ENCODE measurements at places on chromosomes 5 and 9.

DNA sequence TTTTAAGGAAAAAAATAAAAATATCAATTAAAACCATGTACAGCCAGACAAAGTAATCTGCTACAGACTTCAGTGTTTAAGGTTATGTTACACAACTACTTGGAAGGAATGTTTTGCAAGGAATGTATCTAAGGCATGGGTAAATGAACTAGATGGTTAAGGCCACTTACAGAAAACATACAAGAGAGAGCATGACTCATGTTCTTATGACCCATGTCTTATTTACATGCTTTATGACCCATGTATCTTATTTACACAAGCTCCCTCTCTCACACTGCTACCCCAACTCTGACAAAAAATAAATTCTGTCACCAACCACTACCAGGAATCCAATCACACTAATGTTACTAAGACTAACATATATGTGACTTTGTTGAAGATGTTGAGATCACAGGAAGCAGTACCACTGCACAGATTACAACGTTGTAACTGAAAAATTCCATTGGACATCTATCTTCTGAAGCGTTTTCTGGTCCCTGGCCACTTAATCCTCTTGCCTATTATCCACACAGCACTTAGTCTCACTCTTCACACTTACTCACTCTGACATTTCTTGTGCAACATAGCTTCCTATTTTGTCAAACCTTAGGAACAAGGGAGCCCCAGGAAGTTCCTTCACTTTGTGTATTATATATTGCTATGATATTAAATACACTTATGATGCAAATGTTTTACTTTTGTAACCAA is 1630.1 kb upstream of the C9orf72 start:
- DNase-seq, result no peak

DNA sequence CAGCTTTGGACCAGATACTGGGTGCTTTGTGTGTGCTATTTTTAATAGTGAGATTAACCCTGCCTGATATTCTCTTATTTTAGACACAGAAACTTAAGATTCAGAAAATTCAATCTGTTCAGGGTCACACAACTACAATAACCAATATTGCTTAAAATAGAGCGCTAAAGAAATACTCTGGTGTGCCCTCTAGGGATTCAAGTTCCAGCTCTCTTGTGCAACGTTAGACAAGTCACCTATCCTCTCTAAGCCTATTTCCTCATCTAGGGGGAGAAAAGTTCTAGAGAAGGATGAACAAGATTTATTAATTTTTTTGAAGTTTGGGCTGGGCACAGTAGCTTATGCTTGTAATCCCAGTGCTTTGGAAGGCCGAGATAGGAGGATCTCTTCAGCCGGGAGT is 2.1 kb upstream of the SCAI start:
- DNase-seq, result no peak

DNA sequence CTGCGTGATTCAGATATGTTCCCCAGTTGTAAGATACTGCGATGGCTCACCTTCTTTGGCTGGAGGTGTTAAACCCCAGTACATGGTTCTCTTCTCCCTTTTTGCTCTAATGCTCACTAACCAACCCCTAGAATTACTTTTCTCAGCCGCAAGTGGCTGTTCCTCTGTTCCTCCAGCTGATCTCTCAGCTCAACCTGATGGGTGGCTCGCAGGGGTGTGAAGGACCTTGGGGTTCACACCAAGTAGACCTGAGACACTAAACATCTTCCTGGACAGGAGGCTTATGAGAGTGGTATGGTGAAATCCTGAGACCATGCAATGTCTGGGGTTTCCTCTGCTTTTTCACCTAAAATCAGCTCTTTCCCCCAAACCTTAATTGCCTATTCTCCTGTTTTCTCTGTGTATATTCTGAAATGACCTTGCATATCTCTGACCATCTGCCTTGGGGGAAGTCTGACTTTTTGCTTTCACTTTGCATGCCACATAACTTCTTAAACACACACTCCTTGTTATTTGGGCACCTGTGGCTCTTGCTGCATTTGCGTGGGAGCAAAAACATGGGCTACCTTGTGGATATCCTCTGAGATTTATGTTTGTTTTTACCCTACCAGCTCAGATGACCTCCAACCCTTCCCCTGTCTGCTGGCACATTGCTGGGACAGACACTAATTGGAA is 15.9 kb upstream of the IFNA14 start:
- DNase-seq, result no peak

GRCh38 chr9:137319011-137319738 is 17.1 kb upstream of the NRARP start:
- no peak for DNase-seq

- DNase-seq, result no peak
Observed at GRCh38 chr9:83655433-83655832, 32.5 kb downstream of the IDNK start.

- DNase-seq, result peak; percentile 37
Observed at GRCh38 chr9:136629879-136630661, 32.6 kb upstream of the EGFL7 start.

DNA sequence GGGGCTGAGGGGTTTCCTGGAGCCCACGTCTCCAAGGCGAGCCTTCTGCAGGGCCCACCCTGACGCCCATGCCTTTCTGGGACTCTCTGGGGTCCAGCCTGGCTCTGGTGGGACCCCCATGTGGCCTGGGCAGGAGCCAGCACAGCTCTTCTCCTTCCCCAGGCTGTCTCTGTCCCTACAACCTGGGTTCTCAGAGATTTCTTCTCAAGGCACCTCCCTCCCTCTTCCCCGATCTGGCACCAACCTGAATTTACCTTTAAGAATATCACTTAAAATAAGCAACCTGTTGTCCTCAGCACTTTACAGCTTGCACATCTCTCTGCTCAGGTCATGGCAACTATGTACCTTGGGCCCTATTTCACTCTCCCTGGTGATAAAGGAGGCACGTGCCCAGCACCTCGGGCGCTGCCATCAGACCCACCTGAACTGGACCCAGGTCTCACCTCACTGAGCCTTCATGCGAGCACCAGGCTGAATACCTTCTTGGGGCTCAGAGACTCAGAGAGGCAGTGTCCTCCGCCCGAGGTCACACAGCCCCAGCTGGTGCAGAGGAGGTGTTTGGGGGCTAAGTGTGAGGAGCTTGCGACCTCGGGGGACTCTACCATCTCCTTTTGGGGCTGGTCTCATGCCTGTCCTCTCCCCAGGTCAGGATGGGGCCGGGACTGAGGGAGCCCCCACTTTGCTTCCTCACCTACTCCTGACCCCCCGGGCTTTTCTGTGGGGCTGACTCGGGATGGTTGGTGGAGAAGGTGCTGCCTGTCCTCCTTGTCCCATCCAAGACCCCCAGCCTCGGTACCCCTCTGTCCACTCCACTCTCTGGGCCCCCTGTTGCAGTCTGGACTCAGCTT is 217.7 kb downstream of the C9orf50 start:
- no peak for DNase-seq

DNA sequence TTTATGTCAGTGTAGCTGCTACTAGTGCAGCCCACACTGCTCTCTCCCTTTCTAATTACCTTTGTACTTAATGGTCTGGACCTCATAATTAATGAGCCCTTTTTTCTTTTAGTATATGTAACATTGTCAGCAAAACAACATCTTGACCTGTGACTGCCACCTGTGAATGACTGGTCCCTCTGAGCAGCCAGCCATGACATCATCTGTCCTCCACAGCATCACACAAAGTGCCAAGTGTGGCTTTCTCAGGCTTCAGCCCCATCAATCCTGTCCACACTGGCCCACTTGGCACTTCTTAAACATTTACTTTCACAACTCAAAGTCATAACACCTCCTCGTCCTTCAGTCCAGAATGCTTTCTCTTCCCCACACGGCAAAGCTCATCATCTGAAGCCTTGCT is 104.7 kb downstream of the GPR21 start:
- DNase-seq, result no peak

DNA sequence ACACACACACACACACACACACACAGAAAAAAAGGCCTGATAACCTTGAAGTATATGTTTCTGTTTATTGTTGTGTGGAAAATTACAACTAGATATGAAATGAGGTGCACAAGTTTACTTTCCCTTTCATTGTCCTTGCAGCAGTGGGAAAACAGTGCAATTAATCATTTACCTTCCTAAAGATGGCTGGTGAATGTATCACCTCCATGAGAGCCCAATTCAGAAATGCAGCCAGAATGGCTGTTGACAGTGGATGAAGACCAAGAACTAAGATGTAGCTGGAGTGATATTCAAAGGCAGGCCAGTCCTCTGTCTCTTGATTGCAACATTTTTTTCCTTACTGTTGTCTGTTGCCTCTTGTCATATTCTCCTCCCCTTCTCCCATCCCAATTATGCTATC is 49.6 kb upstream of the EIF4EBP3 start:
- no peak for DNase-seq

- DNase-seq, result no peak
Observed at GRCh38 chr9:6197330-6197729, 18.3 kb upstream of the IL33 start.

DNA sequence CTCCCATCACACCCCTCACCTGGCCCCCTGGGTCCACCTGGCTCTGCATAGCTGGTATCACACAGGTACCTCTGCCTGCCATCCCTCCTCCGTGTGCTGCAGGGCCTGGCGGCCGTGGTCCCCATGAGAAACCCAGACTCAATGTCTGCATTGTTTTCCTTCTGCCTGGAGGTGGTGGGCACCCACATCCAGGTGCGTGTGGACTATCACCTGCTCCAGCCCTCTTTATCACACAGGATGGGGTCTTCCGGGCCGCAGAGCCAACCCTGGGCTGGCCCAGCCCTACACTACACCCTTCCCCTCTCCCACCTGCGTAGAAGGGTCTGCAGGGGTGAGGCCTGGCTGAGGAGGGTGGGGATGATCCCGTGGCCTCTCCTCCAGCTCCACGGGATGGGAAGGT is 7.0 kb upstream of the FUT7 start:
- DNase-seq, result no peak

DNA sequence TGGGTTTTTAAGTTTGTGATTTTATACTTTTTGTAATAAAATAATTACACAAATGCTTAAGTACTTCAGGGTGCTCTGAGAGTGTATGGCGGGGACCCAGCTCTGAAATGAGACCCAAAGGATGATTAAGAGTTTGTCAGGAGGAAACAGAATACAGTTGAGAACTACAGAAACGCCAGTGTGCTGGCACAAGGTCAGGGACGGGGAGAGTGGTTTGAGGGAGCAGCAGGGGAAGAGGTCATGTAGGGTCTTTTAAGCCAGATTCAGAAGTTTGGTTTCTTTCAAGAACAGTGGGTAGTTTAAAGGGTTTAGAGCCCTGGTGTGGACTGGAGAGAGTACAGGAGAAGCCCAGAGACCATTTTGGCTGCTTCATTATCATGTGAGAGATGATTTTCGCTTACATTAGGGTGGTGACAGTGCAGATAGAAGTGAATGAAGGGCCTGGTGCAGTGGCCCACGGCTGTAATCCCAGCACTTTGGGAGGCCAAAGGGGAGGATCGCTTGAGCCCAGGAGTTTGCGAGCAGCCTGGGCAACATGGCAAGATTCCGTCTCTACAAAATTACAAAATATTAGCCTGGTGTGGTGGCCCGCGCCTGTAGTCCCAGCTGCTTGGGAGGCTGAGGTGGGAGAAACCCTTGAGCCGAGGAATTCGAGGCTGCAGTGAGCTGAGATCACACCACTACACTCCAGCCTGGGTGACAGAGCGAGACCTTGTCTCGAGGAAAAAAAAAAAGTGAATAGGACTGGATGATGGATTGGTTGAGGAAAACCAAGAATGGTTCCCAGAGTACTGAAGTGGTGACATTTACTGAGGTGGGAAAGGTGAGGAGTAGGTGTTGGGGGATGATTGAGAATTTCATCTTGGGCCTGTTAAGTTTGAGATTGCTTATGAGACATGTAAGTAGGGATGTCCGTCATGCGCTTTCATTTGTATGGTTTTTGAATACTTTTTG is 1.4 kb upstream of the ETF1 start:
- no peak for DNase-seq

DNA sequence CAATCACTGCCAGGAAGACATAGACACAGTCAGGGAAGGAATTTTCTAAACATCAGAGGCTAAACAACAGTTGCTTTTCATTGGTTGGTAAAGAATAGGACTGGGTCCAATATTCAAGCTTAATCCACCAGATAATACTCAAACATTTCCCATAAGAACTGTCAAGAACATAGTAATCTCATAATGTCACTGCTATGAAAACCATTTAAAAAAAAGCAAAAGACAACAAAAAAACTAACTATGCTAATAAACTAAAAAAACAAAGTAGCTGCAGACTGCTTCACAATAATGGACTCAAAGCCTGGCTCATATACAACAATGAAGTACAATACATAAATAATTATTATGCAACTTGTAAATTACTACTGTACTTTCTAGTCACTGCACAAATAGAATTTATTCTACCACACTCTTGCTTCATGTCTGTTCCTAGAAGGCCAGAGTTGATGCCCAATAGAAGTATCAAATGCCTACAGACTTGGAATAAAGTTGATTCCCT is 148.7 kb downstream of the MLLT3 start:
- DNase-seq, result no peak

- peak; percentile 91 for DNase-seq
Observed at GRCh38 chr5:135139381-135140134, 105.5 kb upstream of the PITX1 start.

DNA sequence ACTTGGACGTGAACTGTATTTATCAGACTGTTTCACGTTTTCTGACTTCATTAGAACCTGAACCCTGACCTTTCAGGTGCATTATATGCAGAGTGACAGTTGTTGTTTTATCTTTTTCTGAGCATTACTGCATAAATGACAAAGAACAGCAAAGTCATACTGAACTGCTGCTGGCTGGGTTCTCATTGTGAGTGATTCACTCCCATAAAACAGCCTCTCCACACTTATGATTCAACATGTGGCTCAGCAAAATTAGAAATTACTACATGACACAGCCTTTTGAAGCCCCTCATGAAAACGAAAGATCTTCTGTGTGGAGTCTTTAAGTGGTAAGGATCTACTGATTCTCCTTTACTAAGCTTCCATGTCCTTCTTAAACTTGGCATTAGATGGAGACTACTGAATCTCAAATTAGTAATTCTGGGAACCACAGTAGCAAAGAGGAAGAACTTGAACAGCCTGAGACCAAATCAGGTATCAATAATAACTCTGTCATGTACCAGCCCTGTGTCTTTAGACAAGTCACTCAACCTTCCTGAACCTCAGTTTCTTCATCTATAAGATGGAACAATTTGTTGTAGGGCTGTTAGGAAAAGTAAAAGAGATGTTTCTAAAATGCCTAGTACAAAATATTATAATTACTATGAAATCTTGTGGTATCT is 172.3 kb upstream of the GNA14 start:
- no peak for DNase-seq

GRCh38 chr9:90419221-90419851 is 223.3 kb downstream of the DIRAS2 start:
- DNase-seq, result no peak

DNA sequence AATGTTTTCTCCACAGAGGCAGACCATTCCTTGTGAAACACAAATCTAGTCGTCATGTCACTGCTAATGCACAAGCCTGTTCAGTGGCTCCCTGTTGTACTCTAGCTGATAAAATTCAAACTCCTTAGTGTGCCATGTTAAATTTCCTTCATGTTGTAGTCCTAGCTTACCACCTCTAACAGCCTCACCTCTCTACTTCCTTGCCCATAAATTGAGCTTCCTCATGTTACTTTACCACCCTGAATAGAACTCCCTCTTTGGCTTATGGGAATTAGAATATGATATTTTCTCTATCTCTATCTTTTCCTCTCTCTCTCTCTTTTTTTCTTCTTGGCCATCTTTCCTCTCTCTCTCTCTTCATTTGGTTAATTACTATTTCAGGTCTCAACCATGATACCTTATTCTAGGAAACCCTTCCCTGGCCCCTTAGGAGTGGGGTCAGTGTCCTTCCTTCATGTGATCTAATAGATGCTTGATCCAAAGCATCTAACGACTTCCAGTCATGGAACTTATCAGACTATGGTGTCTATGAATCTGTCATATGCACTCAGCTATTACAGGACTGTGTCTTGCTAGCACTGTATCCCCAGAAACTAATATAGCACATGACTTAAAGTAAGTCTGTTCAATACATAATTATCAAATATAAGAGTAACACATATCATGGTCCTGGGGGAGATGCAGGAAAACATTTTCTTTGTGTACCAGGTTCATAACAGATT is 31.5 kb upstream of the ALDH1A1 start:
- DNase-seq, result no peak
